ENCODE measurements at places on chromosomes 5 and 9. TPM values are rescaled to one million over a fixed set of nuclear protein-coding genes. Genes with fewer than 3 reads are reported as not detected.

DNA sequence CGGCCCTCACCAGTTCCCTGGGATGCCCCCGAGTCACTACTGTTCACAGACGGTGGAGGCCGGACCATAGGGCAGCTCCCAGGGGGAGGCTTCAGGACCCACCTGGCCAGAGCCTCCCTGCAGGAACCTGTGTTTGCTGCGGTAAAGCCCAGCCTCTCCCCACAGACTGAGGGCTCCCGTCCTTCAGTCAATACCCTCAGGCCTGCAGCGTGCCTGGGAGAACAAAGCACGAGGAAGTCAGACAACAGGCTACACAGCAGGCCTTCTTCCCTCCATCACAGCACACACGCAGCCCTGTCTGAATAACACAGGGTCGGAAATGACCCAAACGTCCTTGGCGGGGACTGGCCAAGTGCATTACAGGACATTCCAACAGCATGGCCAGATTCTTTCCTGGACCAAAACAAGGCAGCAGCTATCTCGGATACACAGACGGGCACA, 34.4 kb downstream of the COL23A1 start:
- DNase-seq, result no peak

The PDZD2 gene
- total RNA-seq, result 3.7 TPM

DNA sequence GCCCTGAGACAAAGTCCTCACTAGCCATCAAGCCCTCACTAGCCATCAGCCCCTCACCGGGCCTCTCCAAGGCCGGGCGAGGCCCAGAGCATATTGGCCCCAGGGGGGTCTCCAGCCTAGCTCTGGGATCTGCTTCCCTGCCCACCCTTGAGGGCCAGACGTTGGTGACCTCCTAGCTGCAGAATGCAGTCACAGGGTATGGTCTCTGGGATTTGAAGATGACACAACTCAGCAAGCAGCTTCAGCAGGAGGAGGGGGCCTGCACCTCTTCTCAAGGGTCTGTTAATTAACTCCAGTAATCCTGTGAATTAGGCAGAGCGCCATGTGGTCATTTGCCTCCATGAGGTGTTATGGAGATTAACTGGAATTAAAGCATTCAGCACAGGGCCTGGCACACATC, 116.9 kb upstream of the SPOCK1 start:
- no peak for DNase-seq

The ANKRD31 gene
- 0.29 TPM for total RNA-seq

The GKAP1 gene
- total RNA-seq, result 15.8 TPM

GRCh38 chr5:91591076-91591475, 208.0 kb upstream of the ARRDC3 start:
- DNase-seq, result no peak

DNA sequence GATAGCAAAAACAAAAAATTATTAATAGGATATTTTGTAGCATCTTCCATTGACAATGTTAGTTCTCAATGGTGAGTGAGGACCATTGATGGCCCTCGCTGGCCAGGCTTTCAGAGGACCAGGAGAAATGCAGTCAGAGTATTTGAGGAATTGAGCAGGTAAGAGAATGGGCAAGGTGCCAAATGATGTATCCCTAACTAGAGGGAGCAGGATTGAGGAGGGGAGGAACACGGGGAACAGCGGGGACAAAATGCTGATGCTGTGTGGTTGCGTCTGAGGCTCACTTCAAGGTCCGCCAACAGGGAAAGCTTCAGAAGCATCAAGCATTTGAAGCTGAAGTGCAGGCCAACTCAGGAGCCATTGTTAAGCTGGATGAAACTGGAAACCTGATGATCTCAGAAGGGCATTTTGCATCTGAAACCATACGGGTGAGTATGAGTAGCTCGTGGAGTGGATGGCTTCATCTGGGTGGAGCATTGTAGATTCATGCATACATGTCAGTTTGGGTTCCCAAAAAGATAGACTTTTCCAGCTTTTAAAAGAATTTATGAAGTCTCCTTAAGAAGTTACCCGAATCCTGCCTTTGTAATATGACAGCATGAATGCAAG, 16.2 kb downstream of the SPTAN1 start:
- DNase-seq, result no peak

GRCh38 chr5:180623411-180623834, 26.0 kb downstream of the FLT4 start:
- no peak for DNase-seq

GRCh38 chr5:91607675-91608074, 224.6 kb upstream of the ARRDC3 start:
- no peak for DNase-seq

GRCh38 chr5:98050583-98050982, 722.9 kb upstream of the RGMB start:
- no peak for DNase-seq

DNA sequence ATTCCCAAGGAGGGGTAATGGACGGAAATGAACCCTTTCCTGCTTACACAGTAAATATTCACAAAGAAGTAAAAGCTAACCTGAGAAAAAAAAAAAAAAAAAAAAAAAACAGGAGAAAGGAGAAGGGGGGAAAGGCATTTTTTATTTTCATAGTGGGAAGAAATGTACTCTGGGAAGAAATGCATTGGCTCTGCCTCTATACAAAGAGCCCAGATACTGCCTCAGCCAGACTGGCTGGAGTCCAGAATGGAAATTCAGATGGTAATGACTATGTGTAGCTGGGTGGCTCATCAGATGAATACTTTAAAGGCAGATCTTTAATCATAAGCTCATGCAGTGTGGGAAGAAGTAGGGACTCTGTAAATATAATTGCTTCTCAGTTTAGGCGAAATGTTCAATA, 124.9 kb upstream of the ZNF608 start:
- no peak for DNase-seq

DNA sequence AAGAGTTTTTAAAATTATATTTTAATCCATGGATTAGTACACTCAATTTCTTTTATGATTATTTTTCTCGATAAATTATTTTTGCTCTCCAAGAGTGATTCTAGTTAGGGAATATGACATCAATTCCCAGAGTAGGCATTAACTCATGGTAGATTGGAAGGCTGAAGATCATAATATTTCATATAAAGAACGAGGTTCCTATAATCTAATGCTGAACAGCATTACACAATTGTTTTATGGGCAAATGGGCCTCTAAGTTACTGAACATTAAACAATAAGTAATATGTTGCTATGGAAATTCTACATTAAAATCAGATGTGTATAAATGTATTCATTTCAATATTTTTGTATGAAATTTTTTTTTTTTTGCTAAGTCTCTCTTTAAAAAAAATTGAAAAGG, 140.3 kb downstream of the ZNF608 start:
- DNase-seq, result no peak

GRCh38 chr9:92324889-92325268, 271 bp downstream of the NOL8 start:
- peak; percentile 89 for DNase-seq
